ENCODE measurements at places on chromosomes 16 and 17.

- no peak for DNase-seq
Measured at GRCh38 chr17:82611140-82612058, 36.8 kb downstream of the WDR45B start.

- no peak for DNase-seq
Measured at GRCh38 chr17:76701471-76701967, 9.2 kb downstream of the MXRA7 start.

- no peak for DNase-seq
Measured at GRCh38 chr16:18932243-18932987, 6.2 kb upstream of the SMG1 start.

- no peak for DNase-seq
Measured at GRCh38 chr17:64441772-64442540, 7.0 kb upstream of the MILR1 start.

DNA sequence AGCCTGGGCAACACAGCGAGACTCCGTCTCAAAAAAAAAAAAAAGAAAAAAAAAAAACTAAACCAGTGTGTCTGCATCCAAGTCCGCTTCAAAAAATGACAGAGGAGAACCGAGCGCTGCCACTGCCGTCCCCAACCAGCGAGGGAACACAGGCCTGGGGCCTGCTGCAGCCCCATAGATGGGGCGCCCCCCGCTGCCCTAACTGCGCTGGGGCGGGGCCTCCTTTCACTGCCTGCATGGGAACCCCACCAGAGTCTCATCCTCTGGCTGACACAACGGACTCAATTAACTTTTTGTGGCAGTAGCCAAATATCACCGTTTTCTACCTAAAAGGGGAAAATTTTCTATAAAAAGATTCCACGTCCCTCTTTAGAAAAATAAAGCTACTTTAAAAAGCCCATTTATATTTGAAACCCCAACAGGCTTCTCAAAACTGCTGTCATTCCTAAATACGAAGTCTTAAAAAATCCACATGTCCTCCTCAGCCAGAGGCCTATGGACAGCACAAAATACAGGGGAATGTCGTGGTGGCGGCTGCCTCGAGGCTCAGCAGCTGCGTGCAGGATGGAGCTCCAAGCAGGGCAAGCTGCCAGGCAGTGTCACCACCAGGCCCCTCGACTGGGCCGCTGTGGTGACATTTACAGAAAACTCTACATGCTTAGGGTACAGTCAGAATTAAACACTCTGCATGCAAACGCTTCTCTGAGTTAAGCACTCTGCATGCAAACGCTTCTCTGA is 30.3 kb downstream of the KLHDC4 start:
- DNase-seq: no peak
